ENCODE measurements at places on chromosomes 2 and 18. TPM values are rescaled to one million over a fixed set of nuclear protein-coding genes. Genes with fewer than 3 reads are reported as not detected.

The PJVK gene
- 0.72 TPM for total RNA-seq

The ST6GAL2 gene
- total RNA-seq = not detected

The TWIST2 gene
- 14.7 TPM for total RNA-seq

The CXCR2 gene
- not detected for total RNA-seq

The HOXD11 gene
- total RNA-seq = not detected

The LGALSL gene
- 1.7 TPM for total RNA-seq

The GRHL1 gene
- 0.56 TPM for total RNA-seq

The PSMA8 gene
- not detected for total RNA-seq

The CCT4 gene
- 187 TPM for total RNA-seq

The CROCC2 gene
- not detected for total RNA-seq

The SPATA3 gene
- not detected for total RNA-seq

The PLGLB2 gene
- total RNA-seq = 0.72 TPM

The GCG gene
- not detected for total RNA-seq

The TEX51 gene
- total RNA-seq = not detected

The CD207 gene
- total RNA-seq = not detected

The MROH2A gene
- not detected for total RNA-seq

The GPR155 gene
- total RNA-seq = 4.4 TPM

The OSBPL6 gene
- 3.2 TPM for total RNA-seq

The SERPINB4 gene
- not detected for total RNA-seq

The TGFA gene
- total RNA-seq = not detected

All from IMR-90 (cell line).